ENCODE measurements at places on chromosomes 1 and 21.

DNA sequence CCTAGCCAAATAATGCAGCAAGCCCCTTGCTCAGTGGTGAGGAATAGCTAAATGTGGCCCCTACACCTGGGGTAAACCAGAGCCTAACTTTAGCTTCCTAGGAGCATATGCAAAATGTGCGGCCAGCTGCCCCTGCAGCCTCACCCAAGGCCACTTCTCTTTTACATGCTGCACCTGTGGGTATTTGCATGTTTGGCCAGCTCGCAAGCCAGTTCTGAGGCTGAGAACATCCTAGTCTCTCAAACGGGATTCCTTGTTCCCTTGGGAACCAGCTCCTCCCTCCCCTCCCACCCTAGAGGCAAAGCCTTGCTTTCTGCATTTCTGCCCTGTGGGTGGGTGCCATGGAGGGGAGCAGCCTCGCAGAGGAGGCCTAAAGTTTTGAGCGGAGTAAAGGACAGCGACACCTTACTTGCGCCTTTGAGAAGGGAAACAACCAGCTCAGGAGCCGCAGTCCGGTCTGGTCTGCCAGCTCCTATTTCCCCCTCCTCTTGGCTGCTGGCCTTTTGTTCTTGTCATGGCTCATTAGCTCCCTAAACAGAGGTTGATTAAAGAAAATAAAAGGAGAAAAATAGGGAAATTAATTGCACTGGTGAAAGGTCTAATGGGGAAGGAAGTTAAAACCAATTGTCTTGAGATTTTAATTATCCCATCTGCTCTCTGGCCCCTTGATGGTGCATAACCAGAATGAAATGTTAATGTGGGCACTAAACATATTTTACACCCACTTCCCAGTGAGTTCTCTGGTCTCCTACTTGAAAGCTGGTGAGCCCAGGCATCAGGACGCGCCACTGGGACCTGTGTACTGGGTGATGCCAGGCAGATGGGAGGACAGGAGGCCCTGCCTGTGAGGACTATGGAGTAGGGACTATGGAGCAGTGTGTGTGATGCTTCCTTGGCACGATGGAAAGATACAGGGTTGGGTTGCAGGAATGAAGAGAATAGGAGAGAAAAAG is 68.7 kb downstream of the TEX35 start:
- no peak for DNase-seq

- no peak for DNase-seq
These were observed 9.2 kb upstream of the IFI44 start for GRCh38 chr1:78640462-78640861.

DNA sequence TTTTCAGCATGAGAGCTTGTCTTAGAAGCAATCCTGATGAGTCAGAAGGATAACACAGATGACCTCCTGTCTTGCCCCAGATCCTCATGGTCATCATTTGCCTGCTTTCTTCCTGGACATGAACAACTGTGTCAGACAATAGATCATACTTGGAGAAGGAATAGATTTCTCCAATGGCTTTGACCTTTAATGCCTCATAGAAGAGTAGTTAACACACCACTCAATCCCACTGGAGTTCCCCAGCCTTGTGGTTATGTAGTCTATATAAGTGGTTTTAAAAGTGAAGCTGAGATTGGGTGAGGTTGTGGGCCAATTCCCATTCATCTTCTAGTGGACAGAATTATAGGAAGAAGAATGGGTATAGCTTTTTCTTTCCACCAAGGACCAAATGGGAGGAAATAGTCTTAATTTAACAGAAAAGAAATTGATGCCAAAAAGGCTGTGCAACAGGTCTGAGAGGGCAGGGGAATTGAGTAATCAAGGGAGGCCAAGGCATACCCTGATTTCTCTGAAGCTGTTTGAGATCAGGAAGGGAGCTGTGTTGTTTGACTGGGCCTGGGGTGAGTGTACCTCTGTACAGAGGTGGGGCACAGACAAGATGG is 14.4 kb downstream of the PRCC start:
- no peak for DNase-seq

GRCh38 chr21:34933609-34934335 is 115.3 kb downstream of the RUNX1 start:
- no peak for DNase-seq

GRCh38 chr1:156153362-156153761 is at the start of gene SEMA4A:
Gene SEMA4A, plus strand, starts transcription at chr1:156153585. Its CDS starts 994 bp downstream, at chr1:156154579.
- no peak for DNase-seq

DNA sequence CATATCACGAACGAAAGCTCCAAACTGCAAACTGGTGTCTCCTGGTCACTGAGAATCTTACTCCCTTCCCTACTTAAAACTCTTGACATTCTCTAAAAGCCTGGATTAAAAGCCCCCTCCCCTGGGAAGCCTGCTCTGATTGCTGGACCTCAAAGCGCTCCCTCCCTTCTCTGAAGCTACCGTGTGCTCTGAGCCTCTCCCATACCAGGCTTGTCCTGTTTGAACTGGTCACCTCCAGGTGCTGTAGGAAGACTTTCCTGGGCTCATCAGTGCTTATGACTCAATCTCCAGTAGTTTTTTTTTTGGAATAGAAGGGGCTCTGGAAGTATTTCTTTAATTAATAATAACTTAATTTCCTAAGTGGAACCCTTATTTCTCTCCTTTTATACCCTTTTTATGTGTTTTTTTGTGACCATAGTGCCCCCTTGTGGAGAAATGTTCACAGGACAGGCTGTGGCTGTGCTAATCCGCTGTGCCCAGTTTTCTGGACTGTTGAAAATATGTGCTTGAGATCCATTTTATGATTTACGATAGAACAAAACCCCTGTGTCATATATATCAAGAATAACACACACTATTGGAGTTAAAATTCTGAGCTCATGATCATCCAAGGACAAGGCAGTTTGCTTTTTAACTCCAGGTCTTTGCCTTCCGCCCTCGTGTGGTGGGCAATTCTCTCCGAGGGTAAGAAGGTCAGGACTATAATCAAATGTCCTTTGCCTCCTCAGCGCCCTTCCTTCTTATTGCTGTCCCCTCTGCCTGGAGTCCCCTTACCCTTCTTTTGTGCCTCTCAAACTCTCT is 16.9 kb downstream of the MTARC1 start:
- no peak for DNase-seq

DNA sequence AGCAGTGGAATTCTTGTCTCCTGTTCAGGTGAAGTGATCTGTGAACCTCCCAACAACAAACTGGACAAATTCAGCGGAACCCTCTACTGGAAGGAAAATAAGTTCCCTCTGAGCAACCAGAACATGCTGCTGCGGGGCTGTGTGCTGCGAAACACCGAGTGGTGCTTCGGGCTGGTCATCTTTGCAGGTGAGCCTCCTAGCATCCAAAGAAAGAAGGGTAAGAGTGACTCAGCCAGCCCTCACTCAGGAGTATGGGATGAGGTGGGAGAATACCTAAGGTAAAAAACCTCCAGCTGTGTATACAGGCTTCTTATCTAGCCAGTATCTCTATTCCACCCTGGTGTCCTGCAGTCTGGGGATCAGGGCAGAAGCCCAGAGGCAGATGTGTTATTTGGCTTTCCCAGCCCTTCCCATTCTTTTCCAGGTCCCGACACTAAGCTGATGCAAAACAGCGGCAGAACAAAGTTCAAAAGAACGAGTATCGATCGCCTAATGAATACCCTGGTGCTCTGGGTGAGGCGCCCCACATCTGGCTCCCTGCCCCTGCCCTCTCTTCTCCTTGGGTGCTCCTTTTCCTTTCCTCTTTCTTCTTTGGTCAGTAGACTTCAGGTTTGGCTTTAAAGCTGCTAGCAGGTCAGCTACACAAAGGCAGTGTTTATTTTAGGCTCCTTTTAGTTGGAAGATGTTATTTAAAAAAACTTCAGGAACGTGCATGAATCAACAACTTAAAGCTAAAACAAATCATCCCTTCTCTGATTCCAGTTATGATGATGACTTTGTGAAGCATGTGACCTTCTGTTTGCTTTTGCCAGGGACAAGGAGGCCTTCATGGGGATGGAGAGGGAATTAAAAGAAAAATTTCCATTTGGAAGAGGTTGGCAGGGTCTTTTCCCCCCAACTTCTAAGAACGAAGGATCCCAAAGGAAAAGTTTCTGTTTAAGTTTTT is 9.0 kb downstream of the ATP8B2 start:
- no peak for DNase-seq

DNA sequence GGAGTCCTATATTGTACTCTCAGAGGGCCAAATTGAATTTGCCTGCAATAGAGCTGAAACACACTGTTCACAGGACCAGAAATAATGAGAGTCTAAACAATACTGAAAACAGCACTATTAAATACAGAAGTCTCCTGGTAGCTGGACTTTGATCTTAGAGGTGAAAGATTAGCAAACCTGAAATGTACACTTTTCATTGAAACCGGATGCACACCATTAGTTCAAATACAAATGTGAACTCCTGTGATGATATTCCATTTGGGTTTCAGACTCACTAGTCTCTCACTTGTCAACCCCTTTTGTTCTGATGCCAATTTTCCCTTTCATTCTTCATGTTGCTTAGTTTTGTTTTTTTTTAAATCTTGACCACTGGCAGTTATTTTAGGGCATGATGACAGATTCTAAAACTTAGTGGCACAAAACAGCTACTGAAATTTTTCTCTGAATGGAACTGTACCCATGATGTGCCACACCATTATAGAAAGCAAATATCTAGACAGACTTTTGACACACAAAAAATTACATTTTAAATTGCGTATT is 5.9 kb upstream of the TNFSF4 start:
- no peak for DNase-seq

DNA sequence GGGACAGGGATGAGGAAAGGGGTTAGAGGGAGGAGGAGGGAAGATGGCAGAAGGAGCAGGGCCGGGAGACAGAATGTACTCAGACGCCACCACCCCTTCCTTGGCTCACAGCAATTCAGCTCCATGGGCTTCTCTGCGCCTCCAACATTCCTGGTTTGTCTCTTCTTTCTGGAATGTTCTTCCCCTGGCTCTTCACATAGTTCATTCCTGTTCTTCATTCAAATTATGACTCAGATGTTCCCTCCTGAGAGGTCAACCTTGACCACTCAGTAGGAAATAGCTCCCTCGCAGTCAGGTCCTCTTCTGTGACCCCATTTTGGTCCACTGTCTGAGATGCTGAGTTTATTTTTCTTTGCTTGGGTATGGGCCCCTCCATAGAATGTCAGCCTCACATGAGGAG is 203.2 kb downstream of the C1orf94 start:
- no peak for DNase-seq

DNA sequence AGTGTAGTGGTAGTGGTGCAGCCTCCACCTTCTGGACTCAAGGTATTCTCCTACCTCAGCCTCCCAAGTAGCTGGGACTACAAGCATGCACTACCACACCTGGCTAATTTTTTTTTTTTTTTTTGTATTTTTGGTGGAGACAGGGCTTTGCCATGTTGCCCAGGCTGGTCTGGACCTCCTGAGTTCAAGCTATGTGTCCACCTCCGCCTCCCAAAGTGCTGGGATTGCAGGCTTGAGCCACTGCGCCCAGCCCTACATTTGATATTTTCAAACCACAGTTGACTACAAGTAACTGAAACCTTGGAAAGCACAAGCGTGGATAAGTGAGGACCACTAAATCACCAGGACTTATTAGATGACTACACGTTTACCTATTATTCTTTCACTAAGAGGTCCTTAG is 10.0 kb upstream of the PDPN start:
- DNase-seq: no peak

DNA sequence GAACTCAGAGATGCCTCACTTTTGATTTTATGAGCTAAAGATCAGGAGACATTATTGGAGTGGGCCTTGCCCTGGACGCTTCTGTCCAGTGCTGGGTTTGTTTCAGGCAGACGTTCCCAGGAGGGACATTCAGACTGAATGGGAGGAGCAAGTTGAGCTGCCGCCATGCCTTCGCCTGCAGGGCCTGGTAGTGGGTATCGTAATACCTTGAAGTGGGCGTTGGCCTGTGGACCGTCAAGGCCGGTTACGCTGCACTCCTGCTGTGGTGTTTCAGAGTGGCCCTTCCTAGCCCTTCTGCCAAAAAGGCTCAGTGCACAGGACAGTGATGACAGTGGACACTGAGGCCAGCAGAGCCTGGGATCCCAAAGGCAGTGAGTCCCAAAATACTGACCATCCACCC is 1.6 kb downstream of the FAM3B start:
- DNase-seq: no peak

DNA sequence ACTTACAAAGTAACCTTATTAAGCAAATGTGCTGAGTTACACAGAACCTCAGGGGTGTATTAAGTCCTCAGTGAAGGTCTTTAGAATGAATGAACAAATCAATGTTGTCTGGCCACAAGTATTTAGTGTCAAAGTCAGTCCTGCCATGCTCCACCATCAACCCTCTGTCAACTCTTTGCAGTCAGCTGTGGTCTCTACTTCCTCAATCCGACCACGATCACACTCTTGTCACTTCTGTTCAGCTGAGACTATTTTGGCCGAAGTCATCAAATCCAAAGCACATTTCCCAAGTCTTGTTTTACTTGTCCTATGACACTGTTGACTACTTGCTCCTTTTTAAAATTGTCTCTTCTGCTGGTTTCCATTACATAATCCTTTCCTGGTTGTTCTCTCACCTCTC is 173.5 kb downstream of the ST6GALNAC5 start:
- DNase-seq: no peak

GRCh38 chr1:164473544-164473943 is 85.4 kb upstream of the PBX1 start:
- DNase-seq: no peak

- no peak for DNase-seq
These were observed 235.0 kb downstream of the SLC45A1 start for GRCh38 chr1:8552820-8553397.

DNA sequence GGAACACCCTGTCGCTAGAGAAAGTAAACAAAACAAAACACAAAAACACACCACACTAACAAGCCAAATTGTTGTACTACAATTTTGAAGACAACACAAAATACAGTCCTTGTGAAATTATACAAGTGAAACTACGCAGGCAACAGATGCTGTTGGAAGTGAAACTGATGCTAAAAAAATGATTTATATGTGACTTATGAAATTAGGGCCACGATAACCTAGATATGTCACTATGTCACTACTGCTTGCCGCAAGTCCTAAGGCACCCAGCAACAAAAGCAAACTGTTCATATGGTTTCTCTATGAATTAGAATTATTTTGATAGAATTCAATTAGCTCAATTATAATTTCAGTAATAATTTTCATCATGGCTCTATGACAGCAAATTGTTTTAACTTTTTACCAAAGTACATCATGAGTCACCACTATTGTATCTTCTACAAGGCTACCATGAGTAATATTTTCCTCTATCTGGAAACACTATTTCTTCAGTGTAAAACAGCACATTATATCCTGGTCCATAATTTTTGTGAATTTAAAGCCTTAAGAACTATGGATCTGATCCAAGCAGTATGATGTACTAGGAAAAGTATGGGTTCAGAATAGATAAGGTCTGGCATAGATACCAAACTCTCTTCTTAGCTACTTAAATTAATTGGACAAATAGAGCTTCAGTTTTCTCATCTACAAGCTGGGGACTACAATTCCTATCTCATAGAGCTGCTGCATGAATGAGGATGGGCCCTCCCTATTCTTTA is 216.3 kb downstream of the COL11A1 start:
- peak; percentile 64 for DNase-seq

DNA sequence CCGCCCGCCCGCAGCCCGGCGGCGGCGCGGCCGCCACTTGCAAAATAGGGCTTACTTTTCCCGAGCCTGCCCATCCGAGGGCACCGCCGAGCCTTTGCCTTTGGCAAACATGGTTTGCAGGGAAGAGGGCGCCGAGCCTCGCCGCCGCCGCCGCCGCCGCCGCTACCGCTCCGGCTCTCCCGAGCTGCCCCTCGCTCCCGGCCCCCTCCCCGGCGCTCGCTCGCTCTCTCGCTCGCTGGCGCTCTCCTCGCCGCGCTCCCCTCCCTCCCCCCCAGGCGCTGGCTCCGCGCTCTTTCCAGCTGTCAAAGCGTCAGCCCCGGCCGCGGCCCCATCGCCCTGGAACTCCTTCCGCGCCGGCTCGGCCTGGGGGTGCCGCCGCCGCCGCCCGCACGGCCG is 298 bp downstream of the SSBP3 start:
- no peak for DNase-seq

Measured in fibroblast of skin of left biceps (primary cell).